ENCODE measurements at places on chromosomes 6 and 20. TPM values are rescaled to one million over a fixed set of nuclear protein-coding genes. Genes with fewer than 3 reads are reported as not detected.

The FUT9 gene
- not detected for total RNA-seq

The HLA-DOA gene
- 3.3 TPM for total RNA-seq

GRCh38 chr20:58839474-58839874 lies 11.2 kb downstream of the GNAS-AS1 start:
- peak; percentile 75 for DNase-seq
- no peak overlapping the region for H3K27ac ChIP-seq
- H3K36me3 ChIP-seq: peaks cover 2% of the 10 kb centered on the region
- no peak overlapping the region for H3K4me3 ChIP-seq
- peaks cover 8% of the 10 kb centered on the region for H3K4me1 ChIP-seq
- H3K27me3 ChIP-seq: peaks cover 44% of the 10 kb centered on the region

The CALHM6 gene
- total RNA-seq: 10.0 TPM

DNA sequence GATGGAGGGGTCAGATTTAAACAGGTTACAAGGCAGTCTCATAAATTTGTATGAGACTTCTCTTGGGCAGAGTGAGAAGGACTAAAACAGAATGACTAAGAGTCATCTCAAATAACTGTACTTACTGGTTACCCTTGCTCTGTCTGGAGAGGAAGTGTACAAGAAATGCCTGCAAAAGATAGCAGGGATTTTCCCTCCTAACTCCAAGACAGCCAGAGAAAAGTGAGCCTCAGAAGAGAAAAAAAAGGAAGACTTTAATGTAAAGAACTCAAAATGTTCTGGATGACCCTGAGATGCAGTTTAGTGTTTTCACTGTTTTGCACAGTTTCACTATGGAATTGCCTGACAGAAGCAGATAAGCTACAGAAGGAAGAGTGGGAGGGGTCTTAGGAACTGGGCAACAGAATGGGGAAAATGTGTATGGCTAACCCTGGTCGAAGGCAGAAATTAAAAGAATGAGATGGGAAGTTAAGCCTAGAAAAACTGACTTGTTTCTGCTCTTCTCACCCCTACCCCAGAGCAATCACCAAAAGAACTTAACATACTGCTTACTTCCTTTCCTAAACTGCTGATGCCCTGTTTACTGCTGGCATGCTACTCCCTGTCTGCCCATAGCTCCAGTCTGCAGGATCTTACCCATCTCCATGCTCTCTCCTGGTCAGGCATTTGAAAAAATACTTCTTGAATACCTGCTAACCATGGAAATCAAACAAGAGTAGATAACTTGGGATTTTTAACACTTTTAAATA lies 98.1 kb upstream of the MARCKS start:
- DNase-seq: no peak
- H3K4me1 ChIP-seq: peaks cover 6% of the 10 kb centered on the region
- H3K36me3 ChIP-seq: no peaks in the 10 kb centered on the region
- H3K4me3 ChIP-seq: no peak overlapping the region
- no peak overlapping the region for H3K27ac ChIP-seq
- H3K27me3 ChIP-seq: no peaks in the 10 kb centered on the region

GRCh38 chr6:34906826-34907225 lies 17.8 kb downstream of the ANKS1A start:
- DNase-seq: no peak
- peaks cover 2% of the 10 kb centered on the region for H3K27me3 ChIP-seq
- no peaks in the 10 kb centered on the region for H3K36me3 ChIP-seq
- H3K4me1 ChIP-seq: peaks cover 13% of the 10 kb centered on the region
- H3K27ac ChIP-seq: no peak overlapping the region
- H3K4me3 ChIP-seq: no peak overlapping the region

DNA sequence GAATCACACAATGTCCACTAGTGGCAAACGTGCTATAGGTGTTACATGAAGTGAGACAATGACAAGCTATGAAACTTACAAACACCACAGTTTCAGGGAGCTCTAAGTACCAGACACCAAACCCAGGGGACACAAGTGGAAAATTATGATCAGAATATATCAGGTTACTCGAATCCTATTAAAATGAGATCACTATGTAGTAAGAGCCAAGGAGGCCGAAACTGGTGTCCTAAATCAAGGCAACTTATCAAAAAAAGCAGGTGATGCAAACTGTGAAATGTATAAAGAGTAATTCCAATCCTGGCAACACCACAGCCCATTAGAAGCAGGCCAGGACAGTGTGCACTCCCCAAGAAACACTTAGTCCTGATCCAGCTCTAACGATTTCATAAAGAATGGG lies 100.3 kb downstream of the ARHGAP18 start:
- peaks cover 17% of the 10 kb centered on the region for H3K4me1 ChIP-seq
- H3K4me3 ChIP-seq: no peak overlapping the region
- no peak for DNase-seq
- H3K27ac ChIP-seq: no peak overlapping the region
- H3K27me3 ChIP-seq: no peaks in the 10 kb centered on the region

- no peaks in the 10 kb centered on the region for H3K27me3 ChIP-seq
- H3K4me3 ChIP-seq: no peak overlapping the region
- H3K4me1 ChIP-seq: peaks cover 7% of the 10 kb centered on the region
- DNase-seq: no peak
Observed at GRCh38 chr20:1882026-1882425, 13.2 kb upstream of the SIRPA start.

- no peaks in the 10 kb centered on the region for H3K4me1 ChIP-seq
- DNase-seq: no peak
- no peak overlapping the region for H3K27ac ChIP-seq
- no peak overlapping the region for H3K4me3 ChIP-seq
Observed at GRCh38 chr6:7632501-7633290, 42.7 kb downstream of the SNRNP48 start.

The ARHGAP40 gene
- not detected for total RNA-seq

The BANF2 gene
- not detected for total RNA-seq
